NCI-H2029 (cell line): ENCODE measurements at places on chromosomes 7 and 10.

DNA sequence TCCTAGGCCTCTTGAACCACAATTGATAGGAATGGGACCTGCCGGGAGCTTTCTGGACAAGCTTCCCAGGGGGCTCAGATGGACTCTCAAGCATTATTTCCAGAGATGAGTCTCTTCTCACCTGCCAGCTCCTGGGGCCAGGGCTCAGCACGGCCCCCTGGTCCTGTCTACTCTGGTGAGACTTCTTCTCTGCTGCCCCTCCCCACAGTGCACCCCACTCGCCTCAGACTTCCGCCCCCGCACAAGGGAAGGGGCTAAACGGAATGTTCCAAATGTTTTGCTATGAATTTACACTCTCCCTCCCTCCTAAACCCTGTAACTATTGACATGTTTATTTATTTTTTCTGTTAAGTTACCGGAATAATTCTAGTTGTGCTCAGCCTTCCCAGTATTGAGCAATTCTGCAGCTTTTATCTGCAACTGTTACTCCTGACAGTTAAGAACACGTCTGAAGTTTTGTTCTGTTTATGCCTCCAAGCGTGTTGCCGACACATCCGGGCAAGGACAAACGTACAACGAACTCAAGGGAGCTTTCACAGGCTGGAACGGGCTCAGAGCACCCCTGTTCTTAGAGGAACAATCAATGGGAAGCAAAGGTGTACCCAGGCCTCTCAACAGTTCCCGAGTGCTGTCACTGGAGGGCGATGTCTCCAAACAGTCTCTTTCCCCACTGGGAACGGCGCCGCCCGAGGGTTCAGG, 55.2 kb downstream of the FHIP2A start:
- no peak for DNase-seq

GRCh38 chr10:1626410-1626809, 110.9 kb downstream of the ADARB2 start:
- no peak for DNase-seq

GRCh38 chr7:126440542-126440941, 812.2 kb downstream of the GRM8 start:
- DNase-seq, result no peak

GRCh38 chr7:28169230-28169629, 11.4 kb downstream of the JAZF1 start:
- DNase-seq, result no peak

DNA sequence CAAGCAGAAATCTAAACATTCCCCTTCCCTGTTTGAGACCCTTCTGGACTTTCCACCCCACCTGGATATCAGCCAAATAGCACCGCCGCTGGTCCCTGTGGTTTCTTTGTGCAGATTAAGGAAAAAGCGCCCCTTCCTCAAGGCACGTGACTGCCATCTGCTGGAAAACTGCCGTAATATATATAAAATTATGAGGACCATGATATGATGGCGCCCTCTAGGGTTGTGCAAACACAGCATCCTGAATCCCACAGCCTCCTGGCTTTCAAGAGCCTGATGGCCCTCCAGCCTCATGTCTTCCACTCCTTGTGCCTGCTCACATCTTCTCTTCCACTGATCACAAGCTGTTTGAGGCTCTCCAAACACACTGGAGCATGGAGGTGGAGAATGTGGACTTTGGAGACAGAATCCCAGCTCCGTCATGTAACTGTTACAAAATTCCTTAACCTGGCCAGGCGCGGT, 121.3 kb downstream of the MYL10 start:
- peak; percentile 59 for DNase-seq

DNA sequence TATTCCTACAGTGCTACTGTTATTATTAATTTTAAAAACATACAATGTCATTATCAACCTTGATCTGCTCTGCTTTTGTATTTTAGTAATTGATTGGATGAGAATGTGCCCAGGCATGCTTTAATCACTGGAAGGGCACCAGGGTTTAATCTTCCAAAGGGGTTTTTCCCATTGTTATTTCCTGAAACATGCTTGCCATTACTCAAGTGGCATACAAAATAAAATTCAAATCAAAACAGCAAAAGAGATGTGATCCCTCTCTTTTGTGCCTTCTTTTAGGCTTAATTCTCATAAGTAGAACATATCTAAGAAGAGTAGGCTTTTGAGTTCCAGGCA, 963.3 kb downstream of the LRMDA start:
- no peak for DNase-seq

- peak; percentile 48 for DNase-seq
Measured at GRCh38 chr7:44072364-44073231, 7.2 kb upstream of the PGAM2 start.

- DNase-seq, result no peak
Measured at GRCh38 chr10:29623797-29624196, 11.0 kb downstream of the SVIL start.

- peak; percentile 16 for DNase-seq
Measured at GRCh38 chr7:118153551-118154177, 30.3 kb upstream of the LSM8 start.

- DNase-seq, result no peak
Measured at GRCh38 chr7:80155374-80155773, 20.7 kb downstream of the GNAI1 start.

GRCh38 chr10:61452655-61453641, at the start of gene TMEM26:
Gene TMEM26, minus strand, starts transcription at chr10:61453381. Its CDS starts 300 bp downstream, at chr10:61453081.
- DNase-seq, result no peak

DNA sequence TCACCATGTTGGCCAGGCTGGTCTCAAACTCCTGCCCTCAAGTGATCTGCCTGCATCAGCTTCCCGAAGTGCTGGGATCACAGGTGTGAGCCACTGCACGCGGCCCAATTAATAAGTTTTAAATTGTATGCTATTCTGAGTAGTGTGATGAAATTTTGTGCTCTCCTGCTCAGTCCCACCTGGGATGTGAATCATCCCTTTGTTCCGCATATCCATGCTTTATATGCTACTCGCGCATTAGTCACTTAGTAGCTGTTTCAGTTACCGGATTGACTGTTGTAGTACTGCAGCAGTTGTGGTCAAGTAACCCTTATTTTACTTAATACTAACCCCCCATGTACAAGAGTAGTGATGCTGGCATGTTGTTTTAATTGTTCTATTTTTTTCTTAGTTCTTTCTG, 47.3 kb upstream of the OIT3 start:
- no peak for DNase-seq

- DNase-seq, result no peak
Measured at GRCh38 chr10:3468919-3469638, 296.5 kb upstream of the PITRM1 start.

DNA sequence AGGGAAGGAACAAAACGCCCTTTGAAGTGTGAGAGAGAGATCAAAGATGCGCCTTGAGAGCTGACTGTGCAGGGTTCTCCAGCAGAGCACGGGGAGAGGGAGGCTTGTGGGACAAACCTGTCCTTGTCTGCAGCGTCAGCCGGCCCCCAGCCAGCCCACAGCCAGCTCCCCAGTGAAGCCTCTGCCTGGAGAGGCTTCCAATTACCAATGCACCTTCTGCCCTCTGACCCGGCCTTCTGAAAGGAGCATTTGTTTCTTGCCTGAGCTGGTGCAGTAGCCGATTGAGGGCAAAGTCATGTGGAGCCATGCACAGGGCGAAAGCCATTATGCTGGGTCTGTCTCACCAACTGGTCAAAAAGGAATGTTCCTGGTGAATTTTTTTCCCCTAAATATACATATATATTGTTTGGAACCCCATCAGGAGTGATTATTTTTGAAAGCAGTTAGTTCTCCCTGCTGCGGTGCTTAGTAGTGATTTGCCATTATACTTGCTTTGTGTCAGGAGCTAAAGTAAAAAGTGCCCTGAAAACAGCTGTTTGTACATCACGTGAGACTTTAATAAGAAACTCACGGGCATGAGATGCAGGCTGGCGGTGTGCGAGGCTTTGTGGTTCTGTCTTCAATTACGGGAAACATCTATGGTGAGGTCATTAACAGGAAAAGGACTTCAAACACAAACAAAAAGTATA, 268.6 kb downstream of the KLF6 start:
- no peak for DNase-seq

DNA sequence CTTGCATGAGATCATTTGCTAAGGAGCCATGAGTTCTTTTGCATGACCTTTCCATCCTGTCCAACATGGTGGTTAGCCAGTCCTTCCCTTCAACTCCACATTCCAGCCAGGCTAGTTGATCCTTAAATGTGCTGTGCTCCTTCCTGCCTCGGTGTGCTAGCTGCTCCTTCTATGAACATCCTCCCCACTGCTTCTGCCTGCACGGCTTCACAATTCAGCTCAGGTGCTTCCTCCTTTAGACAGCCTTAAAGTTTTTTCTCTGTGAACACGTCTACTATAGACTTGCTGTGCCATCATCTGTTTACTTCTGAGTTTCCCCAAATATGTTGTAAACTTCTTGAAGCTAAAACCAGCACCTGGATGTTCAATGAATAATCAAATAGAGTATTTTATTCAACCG, 95.5 kb downstream of the OTUD1 start:
- no peak for DNase-seq

DNA sequence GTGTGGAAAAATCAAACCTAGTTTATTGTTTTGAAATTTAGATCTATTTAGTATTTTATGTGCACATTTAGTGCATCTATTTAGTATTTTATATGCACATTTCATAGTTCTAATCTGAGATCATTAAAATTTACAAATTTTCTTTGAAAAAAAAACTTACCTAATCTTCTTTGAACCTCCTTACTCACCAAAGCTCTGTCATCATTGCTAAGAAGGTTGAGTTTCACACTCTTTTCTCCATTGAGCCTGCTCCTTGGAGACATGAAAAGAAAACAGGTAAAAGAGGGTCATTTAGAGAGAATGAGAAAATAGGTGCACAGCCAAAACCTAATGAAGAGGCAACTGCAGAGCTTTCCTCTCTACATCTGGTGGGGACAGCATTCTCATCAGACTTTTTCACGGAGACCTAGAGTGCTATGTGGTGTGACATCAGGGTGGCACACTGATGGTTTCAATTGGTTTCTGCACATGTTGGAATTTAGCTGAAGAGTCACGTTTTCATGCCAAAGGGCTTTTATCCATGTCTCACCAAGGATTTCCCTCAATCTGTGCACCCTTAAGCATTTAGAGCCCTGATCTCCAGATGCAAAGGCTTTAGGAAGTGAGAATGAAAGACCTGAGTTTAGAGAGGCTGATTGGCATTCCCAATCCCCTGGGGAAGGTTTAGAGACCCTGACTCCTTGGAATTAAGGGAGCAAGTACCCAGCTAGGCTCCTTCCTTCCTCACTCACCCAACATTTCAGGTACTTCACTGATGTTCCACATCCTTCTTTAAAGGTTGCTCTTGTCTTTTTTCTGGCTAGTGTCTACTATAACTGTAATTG, 89.2 kb upstream of the CAPZA2 start:
- no peak for DNase-seq

DNA sequence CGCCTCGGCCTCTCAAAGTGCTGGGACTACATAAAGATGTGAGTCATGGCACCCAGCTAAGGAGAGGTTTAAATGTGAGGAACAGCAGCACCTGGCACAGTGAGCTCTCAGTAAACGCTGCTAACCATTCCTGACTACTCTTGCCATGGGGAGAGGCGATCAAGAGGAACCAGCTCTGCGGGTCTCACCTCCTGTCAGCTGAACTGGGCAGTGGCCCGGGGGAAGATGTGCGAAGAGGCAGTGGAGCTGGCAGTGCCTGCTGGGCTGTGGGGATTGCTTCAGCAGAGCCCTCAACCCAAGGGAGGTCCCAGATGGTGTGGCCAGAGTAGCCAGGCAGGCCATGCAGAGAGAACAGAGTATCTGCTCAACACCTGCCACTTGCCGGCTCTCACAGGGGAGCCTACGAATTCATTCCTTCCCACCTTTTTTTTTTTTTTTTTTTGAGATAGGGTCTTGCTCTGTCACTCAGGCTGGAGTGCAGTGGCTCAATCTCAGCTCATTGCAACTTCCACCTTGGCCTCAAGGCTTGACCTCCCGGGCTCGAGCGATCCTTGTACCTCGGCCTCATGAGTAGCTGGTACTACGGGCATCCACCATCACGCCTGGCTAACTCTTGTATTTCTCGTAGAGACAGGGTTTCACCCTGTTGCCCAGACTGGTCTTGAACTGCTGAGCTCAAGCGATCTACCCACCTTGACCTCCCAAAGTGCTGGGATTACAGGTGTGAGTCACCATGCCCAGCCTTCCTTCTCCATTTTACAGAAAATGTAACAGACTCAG, 6.8 kb downstream of the POLM start:
- no peak for DNase-seq

DNA sequence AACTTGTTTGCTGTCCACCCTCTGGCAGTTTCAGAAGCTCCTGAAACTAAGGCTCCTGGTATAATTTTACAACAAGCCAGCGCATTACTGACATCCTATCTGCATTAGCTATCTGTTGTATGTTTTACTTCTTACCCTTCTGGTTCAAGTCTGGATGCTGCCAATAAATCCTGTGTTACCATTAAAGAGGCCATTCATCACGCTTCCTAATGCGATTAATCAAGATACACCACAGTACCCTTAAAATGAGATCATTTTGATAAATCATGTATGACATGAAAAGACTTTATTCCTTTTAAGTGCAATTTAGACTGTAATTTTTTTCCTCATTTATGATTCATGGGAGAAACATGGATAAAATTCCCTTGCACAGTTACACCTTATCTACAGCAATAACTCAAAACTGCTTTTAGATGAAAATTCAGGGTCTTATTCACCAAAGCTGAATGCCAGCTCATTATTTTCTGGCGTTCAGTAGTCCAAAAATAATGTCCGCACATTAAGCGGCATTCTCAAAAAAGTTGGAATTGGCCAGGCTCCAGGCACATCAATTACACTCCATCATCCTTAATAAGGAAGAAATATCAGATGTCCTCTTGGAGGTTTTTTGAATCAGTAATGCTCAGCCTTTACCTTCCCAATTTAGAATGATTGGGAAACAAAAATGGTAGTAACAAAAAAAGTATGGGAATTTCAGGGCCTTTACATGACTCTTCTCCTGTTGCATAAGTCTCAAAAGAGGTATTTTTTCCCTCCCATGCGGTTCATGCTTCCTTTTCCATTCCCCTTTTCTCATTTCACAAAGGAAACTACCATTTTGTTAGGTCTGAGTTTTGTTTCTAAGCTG, 878.5 kb downstream of the LRMDA start:
- DNase-seq, result no peak

DNA sequence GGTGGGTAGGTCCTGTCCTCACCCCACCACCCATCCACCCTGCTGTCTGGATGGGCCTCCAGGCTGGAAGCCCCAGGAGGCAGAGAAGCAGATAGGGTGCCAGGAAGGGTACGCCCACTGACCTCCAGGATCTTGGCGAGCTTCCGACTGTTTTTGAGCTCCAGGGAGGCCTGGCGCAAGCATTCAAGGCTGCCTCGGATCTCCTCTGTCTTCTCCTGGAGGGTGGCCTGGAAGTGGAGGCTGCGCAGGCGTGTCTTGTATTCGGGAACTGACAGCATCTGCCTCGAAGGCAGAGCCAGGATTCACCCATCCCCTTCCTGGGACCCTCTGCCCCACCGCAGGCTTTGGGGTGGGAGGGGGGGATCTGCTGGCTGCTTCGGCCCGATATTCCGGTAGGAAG, 48.4 kb downstream of the GRID2IP start:
- DNase-seq, result no peak

- DNase-seq, result no peak
Measured at GRCh38 chr10:22752272-22752889, 38.0 kb upstream of the PIP4K2A start.
